ENCODE measurements at places on chromosomes 1 and 21. TPM values are rescaled to one million over a fixed set of nuclear protein-coding genes. Genes with fewer than 3 reads are reported as not detected.
A peak's percentile ranks its signal among the peaks of the same experiment; 100 is the strongest.

DNA sequence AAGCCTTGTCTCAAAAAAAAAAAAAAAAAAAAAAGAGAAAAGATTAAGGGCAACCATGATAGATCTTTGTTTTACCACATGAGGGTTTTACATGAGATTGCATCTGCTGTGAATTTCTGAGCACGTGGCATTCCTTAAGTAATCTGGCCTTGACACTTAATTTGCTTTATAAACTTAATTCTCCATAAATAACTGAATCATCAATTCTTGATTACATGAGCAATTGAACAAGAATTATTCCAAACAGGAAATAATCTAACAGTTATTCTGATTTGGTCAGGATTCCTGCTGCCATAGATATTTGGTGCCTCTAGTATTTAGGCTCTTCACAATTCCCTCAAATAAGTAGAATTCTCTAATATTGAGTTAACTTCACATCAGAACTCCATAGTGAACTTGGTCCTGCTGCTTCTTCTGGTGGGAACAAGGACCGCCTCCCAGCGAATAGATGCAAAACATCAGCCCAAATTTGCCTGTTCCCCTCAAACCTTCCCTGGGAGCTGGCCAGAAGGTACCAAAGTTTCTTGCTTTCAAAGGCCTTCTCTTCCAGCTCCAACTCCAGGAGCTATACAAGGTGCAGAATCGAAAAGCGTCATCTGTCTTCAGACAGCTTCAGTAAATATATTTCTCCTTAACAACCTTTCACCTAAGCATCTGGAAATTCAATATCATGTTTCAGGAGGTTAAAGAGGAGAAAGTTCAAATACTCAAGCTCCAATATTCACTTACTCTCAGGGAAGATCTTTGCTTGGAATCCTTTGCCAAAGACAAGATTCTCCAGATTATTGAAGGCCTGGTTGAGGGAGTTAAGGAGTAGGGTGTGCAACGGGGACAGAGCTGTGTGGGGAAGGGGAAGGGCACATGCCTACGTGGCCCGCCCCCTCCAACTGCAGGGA lies 1.0 kb downstream of the KRTCAP2 start:
- DNase-seq: no peak
- peaks cover 53% of the 10 kb centered on the region for H3K4me1 ChIP-seq
- peaks cover 2% of the 10 kb centered on the region for H3K27me3 ChIP-seq
- peak overlapping the region; percentile 97 for H3K27ac ChIP-seq
- peaks cover 24% of the 10 kb centered on the region for H3K36me3 ChIP-seq
- H3K4me3 ChIP-seq: peak overlapping the region; percentile 96

- no peak overlapping the region for H3K27ac ChIP-seq
- peaks cover 5% of the 10 kb centered on the region for H3K27me3 ChIP-seq
- H3K36me3 ChIP-seq: no peaks in the 10 kb centered on the region
- H3K4me1 ChIP-seq: no peaks in the 10 kb centered on the region
- no peak for DNase-seq
- H3K4me3 ChIP-seq: no peak overlapping the region
These were observed 125.2 kb upstream of the ZBTB40 start for GRCh38 chr1:22326372-22326915.

GRCh38 chr1:207831517-207832327 lies 79.2 kb downstream of the CD34 start:
- peaks cover 98% of the 10 kb centered on the region for H3K4me1 ChIP-seq
- no peaks in the 10 kb centered on the region for H3K27me3 ChIP-seq
- peaks cover 20% of the 10 kb centered on the region for H3K36me3 ChIP-seq
- peak; percentile 62 for DNase-seq
- H3K4me3 ChIP-seq: peak overlapping the region; percentile 81

GRCh38 chr1:74596717-74597116 lies 76.9 kb downstream of the ERICH3 start:
- no peaks in the 10 kb centered on the region for H3K4me1 ChIP-seq
- H3K4me3 ChIP-seq: no peak overlapping the region
- no peaks in the 10 kb centered on the region for H3K36me3 ChIP-seq

GRCh38 chr1:42085596-42085995 lies 67.6 kb upstream of the GUCA2B start:
- no peak overlapping the region for H3K27ac ChIP-seq
- H3K36me3 ChIP-seq: no peaks in the 10 kb centered on the region
- H3K27me3 ChIP-seq: peaks cover 16% of the 10 kb centered on the region

DNA sequence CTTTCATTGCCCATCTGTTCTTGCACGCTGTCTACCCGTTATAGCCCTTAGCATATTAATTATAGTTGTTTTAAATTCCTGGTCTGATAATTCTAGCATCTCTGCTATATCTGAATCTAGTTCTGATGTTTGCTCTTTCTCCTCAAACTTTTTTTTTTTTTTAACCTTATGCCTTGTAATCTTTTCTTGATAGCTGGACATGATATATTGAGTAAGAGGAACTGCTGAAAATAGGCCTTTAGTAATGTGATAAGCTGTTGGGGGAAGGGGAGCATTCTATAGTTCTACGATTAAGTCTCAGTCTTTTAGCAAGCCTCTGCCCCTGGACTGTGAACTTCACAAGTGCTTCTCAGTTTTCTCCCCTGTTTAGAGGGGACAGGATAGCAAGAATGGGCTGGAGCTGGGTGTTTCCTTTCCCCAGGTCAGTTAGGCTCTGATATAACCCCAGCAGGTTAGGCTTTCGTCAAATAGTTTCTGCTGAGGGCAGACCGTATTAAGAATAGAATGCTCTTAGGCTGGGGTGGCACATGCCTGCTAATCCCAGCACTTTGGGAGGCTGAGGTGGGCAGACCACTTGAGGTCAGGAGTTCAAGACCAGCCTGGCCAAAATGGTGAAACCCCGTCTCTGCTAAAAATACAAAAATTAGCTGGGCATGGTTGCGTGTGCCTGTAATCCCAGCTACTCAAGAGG lies 62.2 kb downstream of the ZFYVE9 start:
- no peak overlapping the region for H3K27ac ChIP-seq
- no peaks in the 10 kb centered on the region for H3K4me1 ChIP-seq
- H3K4me3 ChIP-seq: no peak overlapping the region
- DNase-seq: no peak
- H3K27me3 ChIP-seq: peaks cover 8% of the 10 kb centered on the region

GRCh38 chr1:226778657-226779058 lies 39.6 kb upstream of the ITPKB start:
- H3K4me1 ChIP-seq: no peaks in the 10 kb centered on the region
- peak overlapping the region; percentile 51 for H3K27ac ChIP-seq
- no peak for DNase-seq
- no peaks in the 10 kb centered on the region for H3K36me3 ChIP-seq

GRCh38 chr1:28156821-28157220 lies 19.7 kb downstream of the PTAFR start:
- H3K4me1 ChIP-seq: peaks cover 19% of the 10 kb centered on the region
- no peak for DNase-seq
- peaks cover 51% of the 10 kb centered on the region for H3K27me3 ChIP-seq
- H3K4me3 ChIP-seq: no peak overlapping the region
- peaks cover 3% of the 10 kb centered on the region for H3K36me3 ChIP-seq
- H3K27ac ChIP-seq: no peak overlapping the region

Gene TTLL7
- 0.29 TPM for total RNA-seq

DNA sequence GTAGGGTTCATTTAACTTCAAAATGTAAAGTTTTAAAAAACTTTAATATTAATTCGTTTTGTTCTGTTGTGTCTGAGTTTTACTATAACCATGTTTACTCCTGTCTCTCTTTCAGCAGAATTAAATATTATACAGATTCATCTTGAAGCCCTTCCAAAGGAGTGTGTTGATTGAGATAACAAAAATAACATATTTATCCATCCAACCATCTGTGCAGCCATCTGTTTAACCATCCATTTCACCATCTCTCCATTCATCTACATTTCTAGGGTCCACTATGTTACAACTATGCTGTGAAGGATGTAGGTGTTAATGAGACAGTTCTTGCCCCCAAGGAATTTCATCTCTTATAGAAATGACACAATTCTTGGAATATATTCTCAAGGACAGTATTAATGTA lies 36.0 kb upstream of the GNG12 start:
- no peaks in the 10 kb centered on the region for H3K36me3 ChIP-seq
- H3K4me3 ChIP-seq: no peak overlapping the region
- no peaks in the 10 kb centered on the region for H3K4me1 ChIP-seq
- DNase-seq: no peak
- no peak overlapping the region for H3K27ac ChIP-seq

Gene DMAP1
- total RNA-seq: 37.4 TPM

Gene KIRREL1
- total RNA-seq: not detected

- no peak for DNase-seq
- no peak overlapping the region for H3K27ac ChIP-seq
- H3K4me1 ChIP-seq: no peaks in the 10 kb centered on the region
- H3K36me3 ChIP-seq: no peaks in the 10 kb centered on the region
- H3K27me3 ChIP-seq: peaks cover 9% of the 10 kb centered on the region
These were observed 13.7 kb upstream of the C1orf21 start for GRCh38 chr1:184373155-184373554.

Gene NAV1
- total RNA-seq: 1.6 TPM

GRCh38 chr1:174005032-174005431 lies 17.1 kb downstream of the RC3H1 start:
- H3K4me3 ChIP-seq: no peak overlapping the region
- H3K36me3 ChIP-seq: peaks cover 15% of the 10 kb centered on the region
- H3K27ac ChIP-seq: no peak overlapping the region
- DNase-seq: no peak
- no peaks in the 10 kb centered on the region for H3K27me3 ChIP-seq
- H3K4me1 ChIP-seq: peaks cover 25% of the 10 kb centered on the region

DNA sequence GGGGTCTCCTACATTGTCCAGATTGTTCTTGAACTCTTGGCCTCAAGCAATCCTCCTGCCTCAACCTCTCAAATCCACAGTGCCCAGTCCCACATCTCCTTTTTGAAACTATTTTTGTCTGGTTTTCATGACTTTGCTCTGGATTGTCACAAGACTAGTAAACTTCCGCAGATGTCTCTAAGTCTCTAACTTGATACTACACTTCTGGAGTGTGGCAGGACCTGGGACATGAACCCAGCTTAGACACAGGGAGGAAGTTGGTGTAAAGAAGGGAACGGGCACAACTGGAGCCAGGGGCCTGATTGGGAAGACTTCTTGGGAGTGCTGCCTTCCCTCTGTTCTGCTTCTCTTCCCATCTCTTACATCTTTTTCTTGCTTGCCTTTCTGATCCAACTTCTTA lies 16.2 kb upstream of the DISC1 start:
- no peak for DNase-seq
- no peak overlapping the region for H3K27ac ChIP-seq
- no peak overlapping the region for H3K4me3 ChIP-seq
- H3K36me3 ChIP-seq: peaks cover 14% of the 10 kb centered on the region
- H3K27me3 ChIP-seq: peaks cover 10% of the 10 kb centered on the region
- peaks cover 58% of the 10 kb centered on the region for H3K4me1 ChIP-seq

- no peaks in the 10 kb centered on the region for H3K4me1 ChIP-seq
- peaks cover 12% of the 10 kb centered on the region for H3K27me3 ChIP-seq
- no peaks in the 10 kb centered on the region for H3K36me3 ChIP-seq
- no peak overlapping the region for H3K4me3 ChIP-seq
- peak; percentile 76 for DNase-seq
- H3K27ac ChIP-seq: no peak overlapping the region
These were observed 160.8 kb downstream of the ZSCAN20 start for GRCh38 chr1:33633019-33633801.

DNA sequence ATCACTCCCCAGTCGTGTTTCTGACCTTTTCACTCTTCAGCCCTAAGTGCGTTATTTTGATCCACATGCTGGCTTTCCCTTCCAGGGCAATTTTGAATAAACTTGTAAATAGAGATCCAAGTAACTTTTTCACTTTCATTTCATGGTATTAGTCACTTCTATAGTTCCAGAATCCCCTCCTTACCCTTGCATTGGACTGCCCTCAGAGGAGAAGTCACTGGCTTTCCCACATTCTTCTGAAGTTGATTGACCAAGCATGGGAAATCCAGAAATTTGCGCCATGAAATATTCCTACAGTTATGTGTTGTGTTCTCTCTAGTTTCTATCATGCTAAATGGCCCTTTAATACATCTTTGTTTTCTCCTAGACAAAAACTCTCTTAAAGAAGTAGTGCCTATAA lies 177.3 kb upstream of the GORAB start:
- H3K4me3 ChIP-seq: no peak overlapping the region
- H3K4me1 ChIP-seq: no peaks in the 10 kb centered on the region
- no peaks in the 10 kb centered on the region for H3K27me3 ChIP-seq
- no peaks in the 10 kb centered on the region for H3K36me3 ChIP-seq

Gene TMCO2
- total RNA-seq: not detected

Gene PTAFR
- total RNA-seq: 0.24 TPM

Gene GIPC2
- 0.05 TPM for total RNA-seq

Gene ARMH1
- total RNA-seq: 99.8 TPM

DNA sequence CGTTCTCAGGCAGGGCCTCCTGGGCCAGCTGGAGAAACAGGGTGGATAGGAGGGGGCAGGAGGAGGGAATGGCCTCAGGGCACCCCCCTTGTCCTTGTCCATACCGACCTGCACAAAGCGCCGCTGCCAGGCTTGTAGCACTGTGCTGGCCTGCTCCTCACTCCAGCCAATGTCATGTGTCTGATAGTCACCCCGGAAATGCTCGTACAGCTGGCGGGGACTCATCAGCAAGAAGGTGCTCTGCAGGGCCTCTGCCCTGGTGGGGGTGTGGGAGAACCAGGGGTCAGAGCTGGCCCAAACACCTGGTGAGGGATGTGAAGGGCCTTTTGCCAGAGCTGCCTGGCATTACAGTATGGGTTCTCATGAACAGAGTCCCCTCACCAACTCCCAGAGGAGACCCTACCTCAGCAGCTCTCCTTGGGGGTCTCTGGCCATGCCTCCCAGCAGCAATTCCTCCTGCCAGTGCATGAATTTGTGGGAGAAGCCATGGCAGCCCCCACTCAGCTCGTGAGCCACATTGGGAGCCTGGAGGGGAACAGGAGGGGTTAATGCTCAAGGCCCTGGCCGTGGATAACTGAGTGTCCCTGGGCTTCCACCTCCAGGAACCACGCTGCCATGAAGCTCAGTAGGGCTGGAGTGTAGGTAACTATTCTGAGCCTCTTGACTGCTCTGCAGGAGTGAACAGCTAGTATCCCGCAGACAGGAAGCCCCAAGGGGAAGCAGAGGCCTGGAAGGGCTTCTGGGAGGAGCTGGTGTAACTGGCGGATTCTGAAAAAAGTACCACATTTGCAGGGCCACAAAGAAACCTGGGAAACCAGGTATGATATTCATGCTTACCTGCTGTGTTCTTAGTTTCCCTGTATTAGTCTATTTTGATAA lies 13.3 kb downstream of the PTCH2 start:
- no peak overlapping the region for H3K4me3 ChIP-seq
- DNase-seq: no peak
- H3K4me1 ChIP-seq: no peaks in the 10 kb centered on the region
- peaks cover 3% of the 10 kb centered on the region for H3K27me3 ChIP-seq
- H3K36me3 ChIP-seq: no peaks in the 10 kb centered on the region

All from activated T-helper 1 cell treated with anti-CD3 and anti-CD28 coated beads, Interleukin-12 subunit alpha, Interleukin-12 subunit beta, Interleukin-2, Interleukin-4 antibody, amounts not matched to agents 30 ng/mL and 10 ng/mL and 1 ng/mL, durations not matched to agents 14 hours and 24 hours and 36 hours (primary cell).